ENCODE measurements at places on chromosomes 6 and 20.
A peak's percentile ranks its signal among the peaks of the same experiment; 100 is the strongest.

GRCh38 chr20:57712851-57713504 is 3.2 kb upstream of the PMEPA1 start:
- no peak for DNase-seq

GRCh38 chr6:168067081-168067759 is 11.8 kb downstream of the FRMD1 start:
- DNase-seq, result no peak

DNA sequence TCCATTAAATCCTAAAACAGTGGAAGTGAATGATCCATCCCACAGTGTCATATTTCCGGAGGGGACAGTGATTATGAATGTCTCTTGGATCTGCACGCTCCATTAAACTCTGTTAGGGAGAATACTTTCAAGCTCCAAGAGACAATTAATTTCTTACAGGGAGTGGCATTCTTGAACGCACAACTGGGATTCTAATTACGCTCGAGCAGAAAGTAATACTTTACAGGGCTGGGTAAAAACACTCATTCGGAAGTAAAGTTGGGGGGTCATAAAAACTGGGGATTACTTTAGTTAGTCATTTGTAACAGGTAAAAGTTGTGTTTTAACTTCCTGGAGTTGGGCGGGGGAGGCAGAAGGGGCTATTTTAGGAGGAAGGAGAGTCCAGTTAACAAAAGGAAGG is 151.8 kb downstream of the ZFP64 start:
- peak; percentile 28 for DNase-seq

GRCh38 chr20:2768632-2769015 is 31.8 kb downstream of the CPXM1 start:
- no peak for DNase-seq

DNA sequence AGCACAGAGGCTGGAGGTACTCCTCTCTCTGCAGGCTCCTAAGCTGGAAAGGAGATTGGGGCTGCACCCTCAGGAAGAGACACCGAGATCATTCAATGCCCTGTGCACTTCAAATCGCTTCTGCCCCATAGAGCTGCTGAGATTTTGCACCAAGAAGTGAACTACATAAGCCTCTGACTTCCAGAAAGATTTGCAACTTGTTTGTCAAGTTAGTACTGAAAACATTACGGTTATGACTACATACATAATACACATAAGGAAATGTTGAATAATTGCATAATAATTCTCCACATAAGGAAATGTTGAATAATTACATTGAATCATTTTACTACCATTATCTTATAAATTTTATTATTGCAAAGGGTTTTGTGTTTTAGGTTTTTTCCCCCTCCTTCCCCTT is 120.3 kb upstream of the SASH1 start:
- DNase-seq, result no peak

GRCh38 chr6:45714006-45714730 is 301.5 kb downstream of the CLIC5 start:
- DNase-seq, result no peak

GRCh38 chr6:1379788-1380147 is 9.6 kb upstream of the FOXF2 start:
- DNase-seq, result no peak

DNA sequence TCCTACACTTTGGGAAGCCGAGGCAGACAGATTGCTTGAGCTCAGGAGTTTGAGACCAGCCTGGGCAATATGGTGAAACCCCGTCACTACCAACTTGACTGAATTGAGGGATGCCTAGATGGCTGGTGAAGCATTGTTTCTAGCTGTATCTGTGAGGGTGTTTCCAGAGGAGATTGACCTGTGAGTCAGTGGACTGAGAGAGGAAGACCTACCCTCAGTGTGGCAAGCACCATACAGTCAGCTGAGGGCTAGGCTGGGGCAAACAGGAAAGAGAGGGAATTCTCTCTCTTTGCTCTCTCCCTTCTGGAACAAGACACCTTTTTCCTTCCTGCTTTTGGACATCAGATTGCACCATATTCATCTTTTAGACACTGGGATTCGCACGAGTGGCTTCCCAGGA is 3.7 kb upstream of the ZUP1 start:
- no peak for DNase-seq

DNA sequence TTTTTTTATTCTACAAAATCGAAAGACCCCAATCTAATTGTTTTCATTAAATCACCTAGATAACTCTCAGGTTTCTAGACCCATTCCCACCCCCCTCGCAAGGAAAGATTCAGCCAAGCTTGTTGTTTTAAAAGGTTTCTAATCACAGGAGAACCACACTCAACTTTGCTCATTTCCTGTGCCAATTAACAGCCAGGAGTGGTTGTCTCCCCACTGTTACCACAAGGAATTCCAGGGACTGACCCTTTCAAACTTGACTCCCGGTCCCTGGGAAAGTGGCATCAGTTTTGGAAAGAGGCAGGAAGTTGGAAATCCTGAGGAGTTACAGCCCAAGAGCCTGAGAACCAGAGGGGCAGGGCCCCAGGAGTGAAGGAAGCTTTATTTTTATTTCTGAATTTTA is 561.3 kb upstream of the JAG1 start:
- peak; percentile 13 for DNase-seq

All from NCI-H69 (cell line).